Right atrium auricular region (tissue), 2 donors: ENCODE measurements at places on chromosomes 3 and 15. TPM values are rescaled to one million over a fixed set of nuclear protein-coding genes. Genes with fewer than 3 reads are reported as not detected.
A peak's percentile ranks its signal among the peaks of the same experiment; 100 is the strongest.

- no peaks in the 10 kb centered on the region for H3K36me3 ChIP-seq
- peaks cover 34% of the 10 kb centered on the region for H3K4me1 ChIP-seq
- peak overlapping the region; percentile 17 for H3K27ac ChIP-seq
- peak overlapping the region; percentile 40 for H3K4me3 ChIP-seq
- DNase-seq = no peak
These were observed 2.5 kb upstream of the USF3 start for GRCh38 chr3:113698956-113699355.

DNA sequence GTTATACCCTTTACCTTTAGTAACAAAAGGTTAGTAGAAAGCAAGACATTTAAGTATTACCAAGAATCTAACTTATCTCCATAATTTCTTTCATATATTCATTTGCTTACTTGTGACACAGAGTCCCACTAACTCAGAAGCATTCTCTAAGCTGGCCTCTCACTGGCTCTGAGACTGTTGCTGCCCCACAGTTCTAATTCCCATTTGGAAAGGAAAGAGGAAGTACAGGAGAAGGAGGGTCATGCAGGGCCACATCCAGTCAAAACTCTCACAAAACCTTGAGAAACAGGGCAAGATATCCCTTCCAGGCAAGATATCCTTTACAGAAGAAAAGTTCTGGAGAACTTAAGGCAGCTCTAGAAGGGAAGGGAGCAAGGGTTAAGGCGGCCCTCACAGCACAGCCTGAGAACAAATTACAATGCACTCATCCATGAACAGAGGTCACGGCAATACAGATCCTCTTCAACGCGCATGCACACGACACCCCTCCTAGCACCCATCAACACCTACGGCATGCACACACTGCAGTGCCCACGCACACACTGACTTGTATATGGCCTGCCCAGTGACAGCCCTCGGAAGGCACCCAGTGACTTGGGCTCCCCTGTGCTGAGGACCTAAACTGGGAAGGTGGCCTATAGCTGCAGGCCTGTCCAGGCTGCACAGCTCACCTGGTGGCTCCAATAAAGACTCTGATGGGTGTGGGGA is 13.0 kb upstream of the MYO5C start:
- H3K27me3 ChIP-seq = no peaks in the 10 kb centered on the region
- H3K4me3 ChIP-seq = no peak overlapping the region
- no peak for DNase-seq
- H3K27ac ChIP-seq = no peak overlapping the region
- H3K4me1 ChIP-seq = no peaks in the 10 kb centered on the region

DNA sequence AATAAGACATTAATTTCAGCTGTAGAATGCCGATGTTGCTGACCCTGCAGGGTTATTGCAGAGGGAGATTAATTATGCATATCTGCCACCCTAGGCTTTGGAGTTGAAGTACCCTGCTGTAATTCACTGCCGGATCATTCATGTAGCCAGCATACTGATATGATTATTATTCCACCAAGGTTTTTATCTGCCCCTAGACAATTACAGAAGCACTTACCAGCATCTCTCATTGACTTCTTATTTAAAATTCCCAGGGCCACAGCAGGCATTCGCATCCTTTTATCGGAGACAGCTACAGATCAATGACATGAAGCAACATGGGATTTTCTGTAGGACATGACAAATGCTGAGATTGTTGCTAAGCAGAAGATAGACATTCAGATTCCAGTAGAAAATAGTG is 31.3 kb downstream of the IL1RAP start:
- no peak overlapping the region for H3K27ac ChIP-seq
- H3K4me3 ChIP-seq = no peak overlapping the region
- no peaks in the 10 kb centered on the region for H3K27me3 ChIP-seq
- no peak for DNase-seq
- no peaks in the 10 kb centered on the region for H3K36me3 ChIP-seq

DNA sequence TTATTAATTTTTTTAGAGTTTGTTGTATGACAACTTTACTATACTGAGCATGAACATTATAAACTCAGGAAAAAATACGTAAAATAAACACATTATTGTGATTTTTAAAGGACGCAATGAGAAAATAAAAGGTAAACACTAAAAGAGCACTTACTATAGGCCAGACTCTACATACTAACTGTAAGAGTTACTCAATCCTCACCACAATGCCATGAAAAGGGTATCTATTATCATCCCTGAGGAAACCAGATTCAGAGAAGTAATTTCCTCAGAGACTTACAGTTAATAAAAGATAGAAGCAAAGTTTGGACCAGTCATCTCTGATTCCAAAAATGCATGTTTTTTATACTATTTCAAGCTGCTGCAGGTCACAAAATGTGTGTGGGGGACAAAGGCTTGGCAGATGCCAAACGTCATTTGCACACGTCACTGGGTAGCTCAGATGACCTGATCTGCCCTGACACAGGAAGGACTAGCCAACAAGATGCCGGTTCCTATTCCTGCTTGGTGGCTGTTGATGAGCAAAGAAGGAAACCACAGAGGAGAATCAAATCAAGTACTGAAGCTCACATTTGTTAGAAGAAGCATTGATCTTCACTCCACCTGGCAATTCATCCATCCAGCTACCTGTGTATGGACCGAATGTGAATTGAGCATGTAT is 42.3 kb downstream of the KLHL6 start:
- H3K27me3 ChIP-seq = no peaks in the 10 kb centered on the region
- DNase-seq = no peak
- H3K27ac ChIP-seq = no peak overlapping the region
- H3K36me3 ChIP-seq = no peaks in the 10 kb centered on the region

GRCh38 chr3:35651851-35652250 is 12.5 kb downstream of the ARPP21 start:
- no peaks in the 10 kb centered on the region for H3K4me1 ChIP-seq
- H3K27ac ChIP-seq = no peak overlapping the region
- no peak overlapping the region for H3K4me3 ChIP-seq
- no peak for DNase-seq

GRCh38 chr15:58929891-58930416 is 3.5 kb downstream of the SLTM start:
- H3K27ac ChIP-seq = no peak overlapping the region
- DNase-seq = no peak
- H3K4me3 ChIP-seq = no peak overlapping the region
- H3K4me1 ChIP-seq = no peaks in the 10 kb centered on the region
- H3K27me3 ChIP-seq = no peaks in the 10 kb centered on the region

GRCh38 chr3:128395500-128396162 is 71.1 kb downstream of the DNAJB8 start:
- DNase-seq = peak; percentile 75
- no peaks in the 10 kb centered on the region for H3K27me3 ChIP-seq
- H3K27ac ChIP-seq = peak overlapping the region; percentile 35
- peaks cover 24% of the 10 kb centered on the region for H3K4me1 ChIP-seq
- H3K36me3 ChIP-seq = no peaks in the 10 kb centered on the region
- no peak overlapping the region for H3K4me3 ChIP-seq

- DNase-seq = no peak
- H3K27ac ChIP-seq = no peak overlapping the region
- H3K4me3 ChIP-seq = no peak overlapping the region
These were observed 15.3 kb upstream of the STRIT1 start for GRCh38 chr3:155308831-155309230.

GRCh38 chr3:177357352-177358090 is 160.2 kb upstream of the TBL1XR1 start:
- peaks cover 62% of the 10 kb centered on the region for H3K4me1 ChIP-seq
- H3K27ac ChIP-seq = peak overlapping the region; percentile 80
- peak; percentile 77 for DNase-seq

- no peak overlapping the region for H3K27ac ChIP-seq
- peak; percentile 81 for DNase-seq
- no peak overlapping the region for H3K4me3 ChIP-seq
These were observed 33.5 kb downstream of the BCL2L10 start for GRCh38 chr15:52078876-52079700.

DNA sequence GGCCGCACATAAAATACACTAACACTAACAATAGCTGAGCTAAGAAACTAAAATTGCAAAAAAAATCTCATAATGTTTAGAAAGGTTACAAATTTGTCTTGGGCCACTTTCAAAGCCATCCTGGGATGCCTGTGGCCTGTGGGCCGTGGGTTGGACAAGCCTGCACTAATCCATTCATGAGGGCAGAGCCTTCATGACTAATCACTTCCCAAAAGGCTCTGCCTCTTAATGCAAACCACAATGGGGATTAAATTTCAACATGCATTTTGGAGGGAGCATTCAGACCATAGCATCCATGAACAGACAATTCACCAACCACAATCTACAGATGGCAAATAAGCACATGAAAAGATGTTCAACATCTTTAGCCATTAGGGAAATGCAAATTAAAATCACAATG is 128.2 kb downstream of the SUCLG2 start:
- DNase-seq = no peak
- H3K27ac ChIP-seq = no peak overlapping the region
- peaks cover 17% of the 10 kb centered on the region for H3K36me3 ChIP-seq
- H3K4me3 ChIP-seq = no peak overlapping the region
- no peaks in the 10 kb centered on the region for H3K27me3 ChIP-seq

- no peak overlapping the region for H3K4me3 ChIP-seq
- no peaks in the 10 kb centered on the region for H3K36me3 ChIP-seq
- no peak for DNase-seq
- no peak overlapping the region for H3K27ac ChIP-seq
These were observed 38.7 kb downstream of the CCR4 start for GRCh38 chr3:32990116-32990515.

DNA sequence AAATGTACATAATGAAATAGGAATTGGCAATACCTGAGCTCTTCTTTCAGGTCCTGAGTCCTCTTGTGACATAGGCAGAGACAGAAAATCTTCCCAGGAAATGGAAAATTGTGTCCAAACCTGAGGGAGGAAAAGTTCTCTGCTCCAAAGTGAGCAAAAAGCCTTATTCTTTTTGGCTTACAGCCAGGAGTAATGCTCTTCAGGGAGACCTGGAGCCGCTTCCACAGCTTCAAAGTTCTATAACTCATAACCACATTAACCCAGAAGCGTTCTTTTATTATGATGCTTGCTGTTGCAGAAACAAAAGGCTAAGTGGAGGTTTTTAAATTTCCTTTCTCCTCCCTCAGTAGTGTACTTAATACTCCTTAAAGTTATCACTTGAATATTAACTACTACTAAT is 633 bp downstream of the IGSF10 start:
- peaks cover 5% of the 10 kb centered on the region for H3K4me1 ChIP-seq
- no peaks in the 10 kb centered on the region for H3K36me3 ChIP-seq
- DNase-seq = no peak
- H3K27ac ChIP-seq = no peak overlapping the region

GRCh38 chr3:186653984-186654383 is 11.8 kb upstream of the HRG start:
- no peak overlapping the region for H3K4me3 ChIP-seq
- H3K27me3 ChIP-seq = no peaks in the 10 kb centered on the region
- no peaks in the 10 kb centered on the region for H3K36me3 ChIP-seq
- H3K27ac ChIP-seq = no peak overlapping the region
- no peaks in the 10 kb centered on the region for H3K4me1 ChIP-seq

DNA sequence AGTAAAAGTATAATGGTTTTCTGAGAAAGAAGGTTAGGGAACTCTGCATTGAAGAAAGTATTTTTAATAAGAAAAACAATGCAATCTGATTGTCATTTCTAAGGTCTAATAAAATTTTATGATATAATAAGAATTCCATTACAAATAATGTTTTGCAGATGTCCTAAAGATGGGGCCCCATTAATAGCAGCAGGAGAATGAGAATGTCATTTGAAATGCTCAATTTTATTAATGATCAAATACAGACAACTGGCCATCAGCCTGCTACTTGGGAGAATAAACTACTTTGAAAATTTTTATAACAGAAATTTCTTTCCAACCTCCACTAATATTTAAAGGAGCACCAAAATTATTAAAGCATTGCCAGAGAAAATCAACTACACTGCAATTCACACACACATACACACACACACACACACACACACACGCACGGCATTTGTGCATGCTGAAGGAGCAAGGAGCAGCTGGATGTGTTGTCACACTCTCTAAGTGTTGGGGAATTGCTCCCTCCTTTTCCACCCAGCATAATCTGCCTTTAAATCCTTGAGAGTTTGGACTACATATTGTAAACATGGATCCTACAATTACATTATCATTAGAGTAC is 109.5 kb downstream of the THRB start:
- H3K4me3 ChIP-seq = no peak overlapping the region
- peaks cover 11% of the 10 kb centered on the region for H3K4me1 ChIP-seq
- no peaks in the 10 kb centered on the region for H3K27me3 ChIP-seq
- no peak overlapping the region for H3K27ac ChIP-seq

DNA sequence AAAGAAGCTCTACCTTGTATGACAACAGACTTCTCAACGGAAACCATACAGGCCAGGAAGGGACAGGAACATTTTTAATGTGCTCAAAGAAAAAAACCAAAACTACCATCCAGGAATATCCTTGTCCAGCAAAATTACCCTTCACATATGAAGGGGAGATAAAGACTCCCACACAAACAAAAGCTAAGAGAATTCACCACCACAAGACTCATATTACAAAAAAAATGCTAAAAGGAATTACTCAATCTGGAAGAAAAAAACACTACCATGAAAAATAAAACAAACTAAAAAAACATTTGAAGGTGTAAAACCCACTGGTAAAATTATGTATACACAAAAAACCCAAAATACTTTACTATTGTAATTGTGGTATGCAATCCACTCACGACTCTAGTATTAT is 57.2 kb downstream of the DLG1 start:
- H3K27me3 ChIP-seq = no peaks in the 10 kb centered on the region
- H3K4me3 ChIP-seq = no peak overlapping the region
- DNase-seq = no peak
- H3K36me3 ChIP-seq = no peaks in the 10 kb centered on the region
- H3K4me1 ChIP-seq = no peaks in the 10 kb centered on the region

- peak overlapping the region; percentile 96 for H3K27ac ChIP-seq
- no peak for DNase-seq
- H3K4me1 ChIP-seq = no peaks in the 10 kb centered on the region
- peak overlapping the region; percentile 65 for H3K4me3 ChIP-seq
- no peaks in the 10 kb centered on the region for H3K27me3 ChIP-seq
These were observed 1.9 kb downstream of the DAG1 start for GRCh38 chr3:49471856-49472495.

- H3K27me3 ChIP-seq = no peaks in the 10 kb centered on the region
- H3K36me3 ChIP-seq = no peaks in the 10 kb centered on the region
- H3K4me3 ChIP-seq = no peak overlapping the region
- DNase-seq = no peak
These were observed 1159.6 kb downstream of the TBL1XR1 start for GRCh38 chr3:176037636-176038035.

GRCh38 chr3:111691293-111691909 is 96.3 kb upstream of the ZBED2 start:
- DNase-seq = no peak
- H3K27me3 ChIP-seq = no peaks in the 10 kb centered on the region
- H3K36me3 ChIP-seq = no peaks in the 10 kb centered on the region
- no peaks in the 10 kb centered on the region for H3K4me1 ChIP-seq
- no peak overlapping the region for H3K4me3 ChIP-seq

GRCh38 chr3:171481011-171481410 is 20.8 kb upstream of the TNIK start:
- H3K4me3 ChIP-seq = no peak overlapping the region
- H3K27me3 ChIP-seq = no peaks in the 10 kb centered on the region
- H3K36me3 ChIP-seq = no peaks in the 10 kb centered on the region
- H3K27ac ChIP-seq = no peak overlapping the region

Gene FGF12
- 126 TPM for total RNA-seq

Gene CFAP91
- 3.1 TPM for total RNA-seq

Gene DIS3L
- total RNA-seq = 23.6 TPM

Gene SLC24A5
- not detected for total RNA-seq

Gene ACP3
- 0.79 TPM for total RNA-seq

Gene NAA80
- 10.7 TPM for total RNA-seq

Gene C3orf52
- 1.5 TPM for total RNA-seq

Gene FBXL2
- 2.0 TPM for total RNA-seq

Gene MCTP2
- 2.0 TPM for total RNA-seq

Gene KBTBD8
- 4.4 TPM for total RNA-seq

Gene KBTBD13
- total RNA-seq = 2.6 TPM

Gene DGKG
- 25.1 TPM for total RNA-seq

Gene CPA3
- total RNA-seq = 1.3 TPM

Gene TUSC7
- not detected for total RNA-seq
